Suprapubic skin (tissue), 4 donors: ENCODE measurements at places on chromosomes 16 and 17.

- DNase-seq: no peak
Observed at GRCh38 chr16:56682703-56683397, 580 bp downstream of the MT1X start.

DNA sequence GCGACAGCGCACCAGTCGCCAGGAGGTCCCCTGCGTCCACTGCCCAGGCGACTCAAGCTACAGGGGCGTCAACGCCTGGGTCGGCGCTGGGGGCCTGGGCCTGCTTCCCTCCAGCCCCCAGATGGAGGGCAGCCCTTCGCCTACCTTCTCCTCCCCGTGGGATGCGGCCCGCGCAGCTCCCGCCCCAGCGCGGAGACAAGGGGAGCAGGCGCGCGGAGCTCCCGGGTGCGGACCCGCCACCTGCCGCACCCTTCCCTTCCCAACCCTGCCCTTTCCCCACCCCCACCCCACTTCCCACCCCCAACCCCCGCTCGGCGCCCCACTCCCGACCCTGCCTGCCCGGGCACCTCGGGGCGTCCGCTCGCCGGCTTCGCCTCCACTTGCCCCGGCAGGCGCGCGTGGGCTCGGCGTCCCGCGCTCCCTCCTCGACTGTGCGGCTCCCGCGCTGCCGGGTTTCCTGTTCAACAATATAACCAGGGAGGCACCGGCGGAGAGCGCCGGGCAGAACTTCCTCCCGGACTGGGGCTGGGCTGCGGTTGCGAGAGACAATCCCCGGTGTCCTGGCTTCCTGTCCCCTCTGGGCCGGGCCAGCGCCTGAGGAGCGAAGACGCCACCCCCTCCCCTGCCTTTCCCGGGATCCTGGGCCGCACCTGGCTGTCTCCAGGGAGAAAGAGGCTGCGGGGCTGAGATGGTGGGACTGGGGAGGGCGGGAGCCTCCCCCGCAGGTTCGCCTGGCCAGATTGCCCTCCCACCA is at the start of gene ARHGAP27:
Gene ARHGAP27, minus strand, starts transcription at position 466 of the 754 bp plus-strand sequence. CDS start 2,591 bp downstream, outside the sequence.
- no peak for DNase-seq

DNA sequence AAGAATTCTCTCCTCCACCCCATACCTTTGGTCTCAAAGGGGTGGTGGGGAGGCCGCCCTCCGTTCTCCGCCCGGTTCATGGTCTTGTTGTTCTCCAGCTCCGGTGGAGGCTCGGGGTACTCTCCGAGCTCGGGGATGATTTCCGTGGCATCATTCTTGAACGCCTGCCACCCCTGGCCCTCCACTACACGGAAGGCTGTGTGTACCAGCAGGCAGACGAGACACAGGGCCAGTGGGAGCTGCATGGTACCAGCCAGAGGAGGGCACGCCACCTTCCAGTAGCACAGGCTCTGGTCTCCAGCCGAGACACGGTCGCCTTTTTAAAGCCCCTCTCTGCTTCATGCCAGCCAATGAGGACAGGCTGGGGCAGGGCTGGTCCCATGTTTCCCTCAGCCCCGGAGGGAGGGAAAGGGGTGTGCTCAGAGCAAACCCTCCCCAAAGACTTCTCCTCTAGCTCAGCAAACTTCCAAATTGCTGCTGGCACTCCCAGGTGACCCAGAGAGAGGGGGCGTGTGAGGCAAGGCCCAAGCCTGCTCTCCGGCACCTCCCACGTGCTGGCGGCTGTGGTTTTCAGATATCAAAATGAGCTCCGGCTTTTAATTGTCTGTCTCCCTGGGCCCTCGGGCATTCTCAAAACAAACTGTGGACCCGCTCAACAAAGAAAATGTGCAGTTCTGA is at the start of gene SOST:
Gene SOST, minus strand, starts transcription at position 295 of the 678 bp plus-strand sequence. Its CDS starts 50 bp downstream, at position 245.
- DNase-seq: peak; percentile 62

GRCh38 chr17:43753493-43754129 is 5.0 kb downstream of the SOST start:
- DNase-seq: no peak

DNA sequence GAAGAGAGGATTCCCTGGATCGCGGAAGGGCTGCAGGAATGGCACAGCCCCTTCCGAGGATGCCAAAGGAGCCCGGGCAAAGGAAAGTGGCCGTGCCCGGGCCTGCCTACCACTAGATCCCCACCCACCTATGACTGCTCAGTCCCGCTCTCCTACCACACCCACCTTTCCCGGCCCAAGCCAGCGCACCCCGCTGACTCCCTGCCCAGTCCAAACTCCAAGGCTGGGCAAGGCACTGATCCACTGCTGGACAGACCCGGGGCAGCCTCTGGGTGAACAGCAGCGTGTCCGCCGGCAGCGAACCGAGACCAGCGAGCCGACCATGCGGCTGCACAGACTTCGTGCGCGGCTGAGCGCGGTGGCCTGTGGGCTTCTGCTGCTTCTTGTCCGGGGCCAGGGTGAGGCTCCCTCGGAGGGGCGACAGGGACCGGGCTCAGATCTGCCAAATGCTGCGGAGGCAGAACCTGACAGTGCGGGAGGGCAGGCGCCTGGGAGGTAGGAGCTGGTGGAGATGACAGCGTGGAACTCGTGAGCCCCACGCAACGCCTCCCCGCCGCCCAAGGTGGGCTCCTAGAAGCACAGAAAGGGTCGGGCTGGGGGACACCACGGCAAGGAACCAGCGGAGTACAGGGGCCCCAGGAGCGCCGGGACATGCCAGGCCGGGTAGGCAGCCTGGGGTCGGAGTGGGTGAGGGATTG is at the start of gene CES2:
Gene CES2, plus strand, starts transcription at position 203 of the 698 bp plus-strand sequence. Its CDS starts 120 bp downstream, at position 323.
- no peak for DNase-seq

- DNase-seq: no peak
Observed at GRCh38 chr17:67335245-67335835, 31.0 kb downstream of the PSMD12 start.

DNA sequence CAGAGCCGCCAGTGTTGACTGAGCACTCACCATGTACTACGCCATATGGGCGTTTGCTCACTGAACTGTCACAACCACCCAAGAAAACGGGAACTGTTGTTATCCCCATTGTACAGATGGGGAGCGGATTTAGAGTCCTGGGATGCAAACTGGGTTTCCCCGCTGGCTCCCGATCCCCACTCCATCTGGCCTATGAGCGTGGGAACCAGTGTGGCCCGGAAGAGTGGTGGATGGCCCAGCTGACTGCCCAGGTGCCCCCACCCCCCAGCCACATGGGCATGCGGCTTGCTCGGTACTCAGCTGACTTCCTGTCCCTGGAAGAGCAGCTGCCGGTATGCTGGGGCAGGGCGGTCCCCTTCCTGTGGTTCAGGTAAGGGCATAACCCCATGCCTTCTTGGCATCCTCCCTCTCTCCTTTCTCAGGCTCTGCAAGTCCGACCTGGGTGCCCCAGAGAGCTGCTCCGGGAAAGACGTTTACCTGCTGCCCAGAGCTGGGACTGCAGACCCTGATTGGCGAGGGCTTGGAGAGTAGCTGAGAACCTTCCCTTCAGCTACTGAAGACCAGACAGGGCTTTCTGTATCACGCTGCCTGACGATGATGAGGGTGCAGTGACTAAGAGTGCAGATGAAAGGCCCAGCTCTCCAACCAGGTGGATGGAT is 16.2 kb downstream of the SOCS3 start:
- DNase-seq: no peak

DNA sequence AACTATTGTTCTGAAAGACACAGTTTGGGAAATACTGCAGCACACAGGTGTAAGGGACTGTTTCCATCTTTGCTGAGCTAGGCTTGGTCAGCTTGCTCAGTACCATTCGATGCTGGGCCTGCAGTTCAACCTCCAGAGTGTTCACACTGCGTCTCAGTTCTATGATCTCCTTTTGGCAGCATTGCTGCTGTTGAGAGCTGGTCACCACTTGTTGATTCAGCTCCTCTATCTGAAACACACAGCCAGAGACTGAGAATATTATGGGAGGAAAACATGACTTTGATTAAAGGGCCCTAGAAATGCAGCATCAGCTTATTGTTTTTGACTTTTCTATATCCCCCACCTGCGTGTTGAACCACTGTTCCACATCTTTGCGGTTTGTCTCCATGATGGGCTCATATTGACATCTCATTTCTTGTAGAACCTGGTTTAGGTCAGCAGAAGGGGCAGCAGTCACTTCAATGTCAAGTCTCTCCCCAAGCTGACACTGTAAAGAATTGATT is 4.6 kb downstream of the KRT39 start:
- no peak for DNase-seq

- DNase-seq: no peak
Observed at GRCh38 chr16:47562366-47562765, 101.2 kb downstream of the PHKB start.

GRCh38 chr17:59637611-59638310 is 18.1 kb downstream of the CLTC start:
- no peak for DNase-seq

DNA sequence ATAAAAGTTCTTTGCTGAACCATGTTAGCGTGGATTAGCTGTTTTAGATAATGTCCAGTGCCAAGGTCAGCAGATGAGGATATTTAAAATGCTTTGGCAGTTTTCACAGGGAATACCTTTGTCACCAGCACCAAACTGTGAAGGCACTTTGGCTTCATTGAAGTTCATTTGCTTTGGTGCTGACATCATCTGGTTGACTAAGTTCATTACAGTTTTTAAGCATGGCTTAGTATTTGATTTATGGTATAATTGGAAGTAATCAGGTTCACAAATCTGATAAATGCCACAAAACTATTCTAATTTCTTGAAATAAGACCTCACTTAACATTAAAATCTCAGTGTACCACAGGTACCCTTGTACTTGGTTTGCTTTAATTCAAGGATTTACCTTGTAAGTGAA is 4.3 kb downstream of the GID4 start:
- no peak for DNase-seq

DNA sequence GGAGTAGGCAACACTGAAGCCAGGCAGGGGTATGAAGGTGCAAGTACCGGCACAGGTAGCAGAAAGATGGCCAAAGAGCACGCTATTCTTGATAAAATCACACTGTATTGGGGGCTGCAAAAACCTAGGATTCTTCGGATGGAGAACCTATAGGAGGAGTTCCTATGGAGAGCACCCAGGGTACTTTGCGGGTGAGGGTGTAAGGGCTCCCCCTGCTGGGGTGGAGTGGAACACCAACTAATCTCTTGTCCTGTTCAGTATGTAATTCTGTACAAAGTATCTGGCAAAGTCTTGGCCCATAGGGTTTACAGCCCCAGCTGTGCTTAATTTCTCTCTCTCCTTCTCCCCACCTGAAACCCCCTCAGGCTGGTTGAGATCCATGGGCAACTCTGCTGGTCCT is 393.1 kb upstream of the ASIC2 start:
- DNase-seq: no peak

GRCh38 chr17:38322156-38322779 is 21.5 kb downstream of the GPR179 start:
- DNase-seq: no peak

DNA sequence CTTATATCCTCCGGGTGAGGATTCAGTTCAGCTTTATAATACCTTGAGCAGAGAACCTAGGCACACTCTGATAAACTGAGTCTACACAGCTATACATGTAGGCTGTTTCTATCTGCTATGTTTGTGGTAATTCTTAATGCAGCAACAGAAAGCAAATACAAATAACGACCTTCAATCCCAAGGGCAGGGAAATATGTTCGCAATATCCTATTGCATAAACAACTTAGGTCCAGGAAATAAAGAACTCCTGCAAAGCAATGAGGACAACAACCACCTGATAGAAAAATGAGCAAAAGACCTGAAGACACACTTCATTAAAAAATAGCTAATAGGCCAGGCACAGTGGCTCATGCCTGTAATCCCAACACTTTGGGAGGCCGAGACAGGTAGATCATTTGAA is 213.3 kb downstream of the CPPED1 start:
- no peak for DNase-seq

DNA sequence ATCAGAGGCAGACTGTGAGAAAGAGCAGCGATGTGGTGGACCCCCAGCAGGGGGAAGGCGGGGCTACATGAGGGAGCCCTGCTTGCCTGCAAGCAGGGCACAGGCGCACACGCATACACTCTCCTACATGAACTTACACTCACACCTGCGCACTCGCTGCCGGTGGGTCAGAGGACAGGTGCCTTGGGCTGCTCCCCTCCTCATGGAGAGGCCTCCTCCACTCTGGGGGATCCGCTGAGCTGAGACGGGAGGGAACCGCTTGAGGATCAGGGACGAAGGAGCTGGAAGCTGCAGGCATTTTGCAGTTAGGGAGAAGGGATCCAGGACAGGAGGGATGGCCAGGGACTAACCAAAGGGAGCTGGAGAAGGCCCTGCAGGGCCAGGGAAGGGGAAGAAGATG is 14.2 kb downstream of the OSBPL7 start:
- peak; percentile 21 for DNase-seq

- DNase-seq: no peak
Observed at GRCh38 chr17:40714473-40714872, 10.9 kb upstream of the KRT24 start.

GRCh38 chr17:59355030-59355701 is 23.7 kb downstream of the YPEL2 start:
- DNase-seq: no peak

GRCh38 chr16:53872248-53873221 is 168.6 kb downstream of the FTO start:
- no peak for DNase-seq

GRCh38 chr16:2707368-2708289 is 12.4 kb downstream of the PRSS27 start:
- DNase-seq: no peak

- DNase-seq: no peak
Observed at GRCh38 chr17:41211845-41212466, 14.5 kb upstream of the KRTAP9-2 start.

DNA sequence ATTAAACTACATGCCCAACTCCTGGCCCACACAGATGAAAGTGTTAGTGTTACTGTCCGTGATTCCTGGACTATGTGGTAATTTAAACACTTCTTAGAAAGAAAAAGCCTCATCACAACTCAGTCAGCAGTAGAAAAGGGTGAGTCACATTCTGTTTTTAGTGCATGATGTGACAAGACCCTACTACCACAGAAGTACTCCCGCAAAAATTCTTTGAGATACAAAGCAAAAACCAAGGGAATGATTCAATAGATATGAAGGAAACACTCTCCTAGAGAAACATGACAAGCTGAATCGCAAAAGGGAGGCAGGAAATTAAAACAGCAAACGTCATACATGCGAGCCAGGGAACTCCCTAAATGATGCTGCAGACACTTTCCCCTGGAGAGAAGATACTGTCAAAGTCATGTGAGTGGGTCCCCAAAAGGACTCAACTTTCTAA is 14.4 kb downstream of the SNN start:
- DNase-seq: no peak

DNA sequence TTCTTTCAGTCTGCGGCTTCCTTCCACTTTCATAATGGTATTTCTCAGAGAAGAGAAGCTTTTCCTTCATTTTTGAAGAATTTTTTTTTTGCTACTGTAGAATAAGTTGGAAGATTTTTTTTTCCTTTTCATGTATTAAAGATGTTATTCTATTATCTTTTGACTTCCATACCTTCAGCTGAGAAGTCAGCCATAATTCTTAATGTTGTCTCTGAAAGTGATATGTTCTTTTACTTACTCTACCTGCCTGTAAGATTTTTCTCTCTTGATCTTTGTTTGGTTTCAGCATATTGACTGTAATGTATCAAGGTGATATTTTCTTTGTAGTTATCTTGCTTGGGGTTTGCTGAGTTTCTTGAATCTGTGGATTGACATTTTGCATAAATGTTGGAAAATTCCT is 143.5 kb upstream of the TOX3 start:
- no peak for DNase-seq

- no peak for DNase-seq
Observed at GRCh38 chr16:14509675-14510132, 120.4 kb downstream of the PARN start.

- DNase-seq: no peak
Observed at GRCh38 chr17:20121359-20122253, 112.4 kb downstream of the SPECC1 start.

- peak; percentile 70 for DNase-seq
Observed at GRCh38 chr17:77325577-77326075, 184.9 kb downstream of the SEC14L1 start.
